ENCODE measurements at places on chromosomes 3 and 15.

DNA sequence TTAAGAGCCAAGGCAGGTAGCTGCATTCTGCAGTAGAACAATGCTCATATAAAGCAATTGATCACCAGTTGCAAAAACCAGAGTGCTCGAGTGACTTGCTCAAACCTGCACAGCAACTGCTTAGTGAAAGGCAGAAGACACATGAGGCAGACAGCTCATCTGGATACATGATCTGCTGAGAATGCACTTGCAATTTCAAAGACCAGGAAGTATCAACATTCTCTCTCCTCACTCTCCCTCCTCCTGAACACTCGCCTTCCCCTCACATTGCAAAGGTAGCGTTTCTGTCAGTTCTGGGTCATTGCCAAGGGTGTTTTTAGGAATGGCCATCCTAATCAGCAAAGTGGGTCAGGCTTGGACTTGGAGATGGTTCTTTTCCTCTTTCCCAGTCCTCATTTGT, 61.0 kb downstream of the BFSP2 start:
- DNase-seq = no peak

GRCh38 chr3:193771653-193772421, 178.8 kb downstream of the OPA1 start:
- no peak for DNase-seq

DNA sequence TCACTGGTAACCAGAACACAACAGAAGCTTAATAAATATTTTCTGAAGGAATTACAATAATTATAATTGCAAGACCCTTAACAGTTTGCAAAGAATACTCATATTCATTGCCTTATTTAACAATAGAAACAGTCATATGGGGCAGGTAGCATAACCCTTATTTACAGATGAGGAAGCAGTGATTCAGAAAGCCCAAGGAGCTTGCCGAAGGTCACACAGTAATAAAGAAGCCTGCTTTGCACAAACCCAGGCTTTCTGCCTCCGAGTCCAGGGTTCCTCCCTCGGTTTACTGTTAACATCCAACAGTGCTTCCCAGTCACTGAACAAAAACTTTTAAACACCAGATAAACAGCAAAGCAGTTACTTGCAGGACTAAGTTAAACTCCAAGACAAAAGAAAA, 35.3 kb downstream of the SRGAP3 start:
- DNase-seq = no peak

DNA sequence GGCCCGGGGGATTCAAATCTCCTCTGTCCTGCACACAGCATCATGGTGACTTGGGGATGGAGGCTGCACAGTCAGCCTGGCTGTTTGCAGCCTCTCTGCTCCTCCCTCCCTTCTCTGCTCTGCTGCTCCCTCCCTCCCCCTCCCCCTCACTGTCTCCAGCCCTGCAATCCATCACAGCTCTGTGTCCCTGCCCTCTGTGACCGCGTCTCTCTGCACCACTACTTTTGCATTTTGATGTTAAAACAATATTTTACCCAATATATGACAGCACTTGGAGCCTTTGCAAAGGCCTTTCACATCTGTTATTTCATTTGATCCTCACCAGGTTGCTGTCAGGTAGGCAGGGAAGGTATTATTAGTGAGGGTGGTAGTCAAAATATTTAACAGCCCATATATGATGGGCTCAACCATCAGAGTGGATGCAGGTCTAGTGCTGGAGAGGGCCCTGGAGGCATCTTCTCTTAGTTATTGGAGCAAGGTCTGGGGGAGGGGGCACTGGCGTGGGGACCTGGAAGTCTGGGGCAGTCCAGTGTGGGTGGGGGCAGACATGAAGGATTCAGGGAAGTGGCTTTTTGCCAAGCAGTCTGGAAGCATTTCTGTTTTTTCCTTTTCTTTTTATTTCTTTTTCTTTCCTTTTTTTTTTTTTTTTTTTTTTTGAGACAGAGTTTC, 16.3 kb upstream of the VPS8 start:
- no peak for DNase-seq

DNA sequence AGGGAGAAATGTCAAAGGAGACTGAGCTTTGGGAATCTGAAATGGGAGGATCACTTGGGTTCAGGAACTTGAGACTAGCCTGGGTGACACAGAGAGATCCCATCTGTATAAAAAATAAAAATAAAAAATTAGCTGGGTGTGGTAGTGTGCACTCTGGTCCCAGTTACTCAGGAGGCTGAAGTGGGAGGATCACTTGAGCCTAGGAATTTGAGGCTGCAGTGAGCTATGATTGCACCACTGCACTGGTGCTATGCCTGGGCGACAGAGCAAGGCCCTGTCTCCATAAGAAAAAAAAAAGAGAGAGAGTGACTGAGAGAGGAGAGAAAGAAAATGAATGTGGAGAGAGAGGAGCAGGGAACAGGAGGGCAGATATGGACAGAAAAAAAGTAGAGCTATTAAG, 72.8 kb downstream of the SENP2 start:
- no peak for DNase-seq

DNA sequence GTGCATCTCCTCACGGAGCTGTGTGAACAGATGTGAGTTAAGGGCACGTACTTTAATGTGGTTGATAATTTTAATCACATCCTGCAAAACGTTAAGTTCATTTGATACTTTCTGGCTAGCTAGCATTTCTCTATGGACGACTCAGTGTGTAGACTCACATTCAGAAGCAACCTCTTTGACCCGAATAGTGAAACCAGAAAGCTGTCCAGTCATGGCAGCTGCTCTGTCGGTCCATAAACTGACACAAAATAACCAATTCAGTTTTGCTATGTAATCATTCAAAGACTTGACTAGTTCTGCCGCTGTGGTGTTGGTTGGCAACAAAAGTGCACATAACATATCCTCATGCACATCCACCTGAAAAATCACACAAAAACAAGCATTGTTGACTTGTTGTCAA, 3.7 kb upstream of the GFM1 start:
- DNase-seq = no peak
